ENCODE measurements at places on chromosomes 3 and 15.
A peak's percentile ranks its signal among the peaks of the same experiment; 100 is the strongest.

DNA sequence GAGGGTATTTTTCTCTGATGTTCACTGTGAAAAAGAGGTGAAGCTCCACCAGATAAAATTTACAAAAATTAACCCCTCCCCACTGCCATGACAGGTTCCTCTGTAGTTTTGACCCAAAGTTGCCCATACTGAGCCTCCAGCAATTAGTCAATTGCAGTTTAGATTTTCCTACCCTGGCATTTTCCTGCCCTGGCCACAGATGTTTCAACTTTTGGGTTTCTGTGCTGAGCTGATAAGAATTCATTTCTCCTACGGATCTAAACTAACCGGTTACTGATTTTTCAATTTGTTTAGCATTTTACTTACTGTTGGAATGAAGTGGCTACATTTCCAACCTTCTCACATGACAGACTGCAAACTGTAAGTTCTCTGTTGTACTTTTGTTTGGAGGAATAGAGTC, 1346.1 kb upstream of the EPHA6 start:
- DNase-seq, result no peak

DNA sequence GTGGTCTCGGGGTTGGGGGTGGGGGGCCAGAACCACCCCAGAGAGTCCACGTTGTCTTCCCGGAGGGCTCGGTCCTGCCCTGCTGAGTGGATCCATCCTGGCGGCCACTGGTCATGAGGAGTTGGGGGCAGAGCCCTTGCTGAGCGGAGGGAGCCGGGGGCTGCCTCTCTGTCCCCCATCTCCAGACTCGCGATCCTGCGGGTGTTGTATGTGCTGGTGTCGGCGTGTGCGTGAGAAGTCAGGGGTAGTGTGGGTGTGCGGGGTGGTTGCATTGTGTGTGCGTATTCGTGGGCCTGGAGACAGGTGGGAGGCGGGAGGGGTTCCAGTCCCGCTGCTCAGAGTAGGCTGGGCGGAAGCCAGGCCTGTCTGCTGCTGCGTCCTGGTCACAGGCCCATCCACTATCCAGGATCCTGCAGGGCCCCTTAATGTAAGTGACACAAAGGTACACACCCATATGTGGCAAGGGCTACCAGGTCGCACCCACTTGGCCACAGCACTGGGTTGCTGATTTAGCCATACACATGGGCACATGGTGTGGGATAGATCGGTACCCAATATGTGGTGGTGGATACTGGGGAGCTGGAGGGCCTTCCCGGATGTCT, 30.7 kb downstream of the NBEAL2 start:
- DNase-seq, result no peak

GRCh38 chr3:122283796-122284445, 41.1 kb upstream of the CSTA start:
- no peak for DNase-seq

DNA sequence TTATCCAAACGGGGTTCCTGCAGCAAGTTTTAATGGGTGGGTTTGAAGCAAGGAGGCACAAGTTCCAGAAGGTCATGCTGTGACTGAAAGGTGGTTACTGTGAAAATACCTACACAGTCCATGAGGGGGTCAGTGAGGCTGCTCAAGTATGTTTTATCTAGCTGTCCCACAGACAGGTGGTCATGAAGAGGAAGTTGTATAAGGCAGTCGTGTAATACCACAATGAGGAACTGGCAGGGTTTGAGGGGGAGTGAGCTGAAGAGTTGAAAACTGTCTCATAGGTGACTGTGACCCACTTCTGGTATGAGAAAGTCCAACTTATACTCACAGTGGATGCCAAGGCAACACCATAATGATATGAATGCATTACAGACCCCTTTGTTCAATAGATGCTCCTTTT, 856.8 kb downstream of the OTOL1 start:
- DNase-seq, result no peak

DNA sequence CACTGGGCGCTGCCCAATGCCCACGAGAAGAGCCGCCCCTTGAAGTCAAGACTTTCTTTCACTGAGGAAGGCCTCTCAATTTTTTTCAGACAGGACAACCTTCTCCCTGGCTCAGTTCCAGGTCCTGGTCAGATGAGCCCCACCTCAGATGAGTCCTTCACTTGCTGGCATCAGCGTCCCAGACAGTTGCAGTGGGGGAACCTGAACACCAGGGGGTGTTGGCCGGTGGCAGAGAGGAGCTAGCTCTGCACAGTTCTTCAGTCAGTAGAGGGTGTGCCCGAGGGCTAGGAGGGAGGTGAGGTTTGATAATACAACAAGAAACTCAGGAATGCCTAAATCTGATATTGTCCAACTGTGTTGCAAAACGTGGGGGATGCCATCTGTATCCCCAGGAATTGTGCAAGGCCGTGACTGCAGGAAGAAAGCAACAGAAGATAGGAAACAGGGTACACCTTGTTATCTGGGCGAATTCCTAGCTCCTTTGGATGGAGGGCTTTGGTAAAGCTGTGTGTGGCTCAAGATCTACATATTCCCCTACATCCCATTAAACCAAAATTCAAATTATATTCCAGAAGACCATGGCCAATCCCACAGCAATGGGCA, 34.3 kb downstream of the CCR3 start:
- DNase-seq, result no peak

GRCh38 chr3:179589143-179589542, 15.3 kb downstream of the MRPL47 start:
- DNase-seq, result no peak

GRCh38 chr3:101849714-101850245, 466 bp downstream of the NFKBIZ start:
- DNase-seq, result no peak

DNA sequence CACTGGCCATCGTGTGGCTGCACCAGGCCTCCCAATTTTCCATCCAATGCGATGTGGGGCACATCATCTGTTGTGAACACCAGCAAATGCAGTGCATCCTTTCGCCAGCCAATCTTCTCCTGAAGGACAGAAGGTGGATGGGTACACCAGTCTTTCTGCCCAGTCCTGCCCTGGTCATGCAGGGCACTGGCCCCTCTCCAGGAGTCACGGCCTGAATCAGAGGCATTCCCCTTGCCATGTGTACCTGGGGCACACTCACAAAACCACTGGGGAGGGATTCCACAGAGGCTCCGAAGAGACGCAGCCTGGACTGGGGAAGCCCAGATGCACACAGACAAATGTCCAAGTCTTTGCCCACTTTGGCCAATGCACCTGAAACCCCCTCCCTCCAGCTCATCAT, 65.8 kb downstream of the ITGB5 start:
- no peak for DNase-seq

GRCh38 chr3:27224197-27224596, 145.0 kb downstream of the NEK10 start:
- DNase-seq, result no peak

GRCh38 chr3:64321747-64322146, 96.5 kb upstream of the PRICKLE2 start:
- no peak for DNase-seq

- DNase-seq, result no peak
Observed at GRCh38 chr3:158220575-158220974, 110.7 kb downstream of the RSRC1 start.

GRCh38 chr3:186694288-186695032, 22.7 kb upstream of the KNG1 start:
- no peak for DNase-seq

DNA sequence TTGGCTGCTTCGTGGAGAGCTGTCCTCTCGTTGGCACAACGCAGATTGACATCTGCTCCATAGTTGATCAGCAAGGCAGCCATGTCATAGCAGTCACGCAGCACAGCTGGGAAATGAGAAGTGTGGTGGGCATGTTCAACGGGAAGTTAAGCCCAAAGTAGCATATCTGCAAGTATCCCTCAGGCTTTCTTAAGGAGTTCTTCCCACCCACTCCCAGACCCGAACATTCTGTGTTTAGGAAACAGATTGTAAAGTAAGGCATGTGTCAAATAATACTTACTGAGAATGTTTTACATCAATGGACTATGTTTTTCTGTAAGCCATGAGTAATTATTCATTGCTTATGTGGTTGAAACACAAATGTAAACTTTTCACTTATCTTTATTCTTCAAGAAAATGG, 9.2 kb downstream of the ASB14 start:
- DNase-seq, result no peak

DNA sequence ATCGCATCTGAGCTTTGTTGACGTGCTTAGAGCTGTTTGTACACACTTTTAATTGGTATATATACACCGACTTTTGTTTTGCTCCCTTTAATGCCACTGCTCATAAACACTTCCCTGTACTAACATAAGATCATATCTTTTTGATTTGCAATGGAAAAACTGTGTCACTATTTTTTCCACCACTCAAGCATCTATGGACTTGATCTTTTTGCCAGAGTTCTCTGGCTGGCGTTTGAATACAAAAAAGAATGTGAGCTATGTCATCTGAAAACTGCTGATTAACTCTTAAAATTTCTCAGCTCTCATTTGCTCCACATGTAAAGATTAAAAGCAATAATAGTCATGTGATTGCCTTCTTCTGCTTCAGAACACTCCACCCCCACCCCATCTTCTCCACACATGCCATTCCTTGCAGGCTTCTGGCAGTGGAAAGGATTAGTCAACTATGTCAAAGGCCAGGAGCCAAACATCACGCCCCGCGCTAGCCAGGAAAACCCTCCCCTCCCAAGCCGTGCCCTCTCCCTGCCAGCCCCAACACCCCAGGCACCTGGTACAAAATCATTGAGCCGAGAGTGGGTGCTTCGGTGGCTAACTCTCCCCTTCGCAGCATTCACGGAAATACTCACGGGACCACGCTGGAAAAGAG, 123.4 kb upstream of the MEF2A start:
- DNase-seq, result peak; percentile 46

DNA sequence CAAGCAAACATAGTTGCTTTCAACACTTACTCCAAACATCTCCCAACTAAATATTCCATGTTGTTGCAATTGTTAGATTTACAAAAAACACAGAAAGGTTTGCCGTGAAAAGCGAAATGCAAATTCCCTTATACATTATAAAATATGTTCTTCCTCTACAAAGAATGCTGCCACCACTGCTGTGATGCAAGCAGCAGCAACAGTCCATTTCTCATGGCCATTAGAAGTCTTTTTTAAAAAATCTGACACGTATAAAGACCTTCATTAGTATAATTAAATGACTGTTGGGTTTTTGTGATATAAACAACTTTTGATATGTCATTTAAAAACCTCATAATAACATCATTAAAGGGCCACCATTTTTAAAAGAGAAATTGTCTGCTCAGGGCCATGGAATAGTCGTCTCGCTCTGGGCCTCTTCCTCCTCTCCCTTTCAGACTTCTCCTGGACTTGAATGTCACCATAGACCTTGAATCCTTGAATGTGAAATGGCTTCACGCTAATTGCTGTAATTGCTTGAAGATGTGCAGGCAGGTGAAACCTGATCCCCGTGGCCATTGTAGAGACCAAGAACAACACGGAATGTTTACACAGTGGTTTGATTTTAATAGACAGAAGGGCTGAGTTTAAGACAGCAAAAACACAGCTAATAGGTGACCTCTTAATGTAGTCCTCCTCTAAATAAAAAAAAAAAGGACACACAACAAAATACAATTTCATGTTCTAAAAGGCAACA, 450.4 kb downstream of the FOXP1 start:
- DNase-seq, result no peak

GRCh38 chr3:141553055-141553454, 66.2 kb downstream of the RASA2 start:
- DNase-seq, result no peak

DNA sequence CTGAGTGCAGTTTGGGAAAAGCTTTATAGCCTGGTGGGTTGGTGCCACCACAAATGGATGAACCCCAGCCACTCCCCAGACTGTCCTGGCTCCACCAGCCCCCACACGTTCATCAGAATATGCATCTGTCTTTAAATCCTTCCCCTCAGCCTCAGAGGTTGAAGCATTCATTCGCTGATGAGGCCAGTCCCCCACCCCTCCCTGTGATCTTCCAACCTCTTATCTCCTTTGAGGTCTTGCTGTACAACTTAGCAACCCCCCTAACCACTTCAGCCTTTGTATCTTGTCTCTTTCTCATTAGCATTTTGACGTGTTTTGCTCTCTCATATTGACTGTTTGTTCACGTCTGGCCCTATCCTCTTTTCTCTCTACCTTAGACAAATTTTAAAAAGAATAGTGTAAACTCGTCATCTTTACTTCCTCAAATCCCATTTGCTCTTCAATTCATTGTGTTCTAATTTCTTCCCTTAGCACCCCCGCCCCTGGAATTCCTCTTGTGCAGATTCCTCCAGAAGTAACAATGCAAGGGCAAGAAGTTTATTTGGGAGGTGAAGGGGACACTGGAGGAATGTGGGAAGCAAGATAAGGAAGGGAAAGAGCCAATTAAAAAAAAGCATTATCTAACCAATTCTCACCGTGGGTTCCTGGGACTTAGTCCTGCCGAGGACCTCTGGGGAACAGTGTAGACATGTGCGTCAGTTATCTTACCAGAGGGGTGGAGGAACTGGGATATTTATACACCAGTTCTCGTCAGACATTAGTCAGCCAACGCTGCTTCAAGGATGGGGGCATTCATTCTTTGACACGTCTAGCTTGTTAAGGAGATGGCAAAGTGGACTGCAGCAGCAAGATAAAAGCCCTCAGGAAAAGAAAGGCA, 38.6 kb downstream of the MOBP start:
- no peak for DNase-seq

DNA sequence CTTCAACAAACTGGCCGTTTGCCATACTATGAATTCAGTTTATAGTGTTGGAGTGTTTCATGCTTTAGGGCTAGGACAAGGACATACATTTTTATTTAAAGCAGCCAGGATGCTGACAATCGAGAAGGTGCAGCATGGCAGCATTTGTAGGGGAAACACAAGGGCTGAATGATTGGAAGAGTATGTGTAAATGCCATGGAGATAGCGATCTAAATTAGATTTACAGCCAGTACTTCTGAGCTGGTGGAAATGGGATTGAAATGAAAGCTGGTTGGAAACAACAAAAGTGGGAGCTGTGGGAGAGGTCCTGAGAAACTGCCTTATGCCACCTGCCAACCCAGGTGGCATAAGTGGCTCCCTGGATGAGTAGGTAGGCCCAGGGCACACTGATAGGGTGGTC, 209.9 kb upstream of the MRPL3 start:
- DNase-seq, result no peak

GRCh38 chr3:52225452-52226228, at the start of gene TLR9:
Gene TLR9 (minus strand): TSS chr3:52225645. CDS start chr3:52225529, 116 bp downstream.
- no peak for DNase-seq

Data from thoracic aorta (tissue), 2 donors.